Astrocyte (in vitro differentiated cells and primary cell): ENCODE measurements at places on chromosomes 3 and 15.

GRCh38 chr15:64166102-64166890, 3.5 kb upstream of the PPIB start:
- no peak for DNase-seq

DNA sequence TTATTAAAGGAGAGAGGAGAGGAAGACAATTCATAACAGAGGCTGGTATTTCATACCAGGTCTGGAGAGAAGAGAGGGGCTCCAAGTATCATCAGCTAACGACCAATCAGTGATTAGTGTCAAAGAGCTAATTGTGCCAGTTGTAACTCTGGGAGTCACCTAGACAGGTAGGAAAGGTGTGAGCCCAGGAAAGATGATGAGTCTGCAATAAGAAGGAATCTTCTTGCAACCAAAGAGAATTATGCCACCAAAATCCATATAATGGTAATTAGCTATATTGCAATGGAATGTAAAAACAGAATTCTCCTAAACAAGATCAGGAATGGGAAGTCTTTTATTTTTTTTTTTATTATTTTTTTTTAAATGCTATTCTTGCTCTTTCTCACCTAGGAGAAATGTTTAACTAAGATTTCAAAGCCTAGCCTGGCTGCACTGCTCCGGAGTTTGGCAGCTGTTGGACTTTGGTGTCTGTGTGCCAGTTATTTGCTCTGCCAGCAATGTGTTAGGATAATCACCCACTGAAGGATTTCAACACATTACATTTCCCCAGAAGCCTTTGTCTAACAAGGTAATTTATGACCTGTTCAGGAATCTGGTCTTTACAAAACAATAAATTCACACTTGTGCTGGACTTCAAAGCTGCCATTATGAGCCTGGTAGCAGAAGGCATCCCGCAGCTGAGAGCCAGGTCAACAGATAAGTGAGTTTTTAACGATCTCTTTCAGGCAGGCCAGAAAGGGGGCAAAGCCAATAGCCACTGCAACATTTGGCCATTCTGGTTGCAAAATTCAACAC, 89.4 kb downstream of the FOXB1 start:
- no peak for DNase-seq

DNA sequence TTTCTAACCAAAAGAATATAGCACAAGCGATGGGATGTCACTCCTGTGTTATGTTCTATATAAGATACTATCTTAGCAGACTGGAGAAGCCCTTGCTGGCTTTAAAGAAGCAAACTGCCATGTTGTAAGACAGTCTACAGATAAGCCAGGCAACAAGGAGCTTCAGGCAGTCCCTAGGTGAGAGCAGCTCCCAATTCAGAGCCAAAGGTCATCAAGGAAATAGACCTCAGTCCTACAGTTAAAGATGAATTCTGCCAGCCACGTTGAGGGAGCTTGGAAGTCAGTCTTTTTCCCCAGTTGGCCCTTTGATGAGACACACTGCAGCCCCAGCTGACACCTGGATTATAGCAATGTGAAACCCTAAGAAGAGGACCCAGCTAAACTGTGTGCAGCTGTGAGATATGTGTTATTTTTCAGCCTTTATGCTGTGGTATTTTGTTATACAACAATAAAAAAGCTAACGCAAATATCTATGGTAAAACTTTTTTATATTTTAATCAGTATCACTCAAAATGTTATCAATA, 102.5 kb upstream of the AKAP13 start:
- no peak for DNase-seq

- DNase-seq, result peak; percentile 93
These were observed 38.6 kb downstream of the EPHA3 start for GRCh38 chr3:89145995-89146394.

GRCh38 chr3:11199902-11200845, 45.9 kb downstream of the HRH1 start:
- peak; percentile 57 for DNase-seq

GRCh38 chr3:183896184-183896583, 11.5 kb upstream of the PARL start:
- DNase-seq, result no peak
